ENCODE measurements at places on chromosomes 4 and X.
A peak's percentile ranks its signal among the peaks of the same experiment; 100 is the strongest.

DNA sequence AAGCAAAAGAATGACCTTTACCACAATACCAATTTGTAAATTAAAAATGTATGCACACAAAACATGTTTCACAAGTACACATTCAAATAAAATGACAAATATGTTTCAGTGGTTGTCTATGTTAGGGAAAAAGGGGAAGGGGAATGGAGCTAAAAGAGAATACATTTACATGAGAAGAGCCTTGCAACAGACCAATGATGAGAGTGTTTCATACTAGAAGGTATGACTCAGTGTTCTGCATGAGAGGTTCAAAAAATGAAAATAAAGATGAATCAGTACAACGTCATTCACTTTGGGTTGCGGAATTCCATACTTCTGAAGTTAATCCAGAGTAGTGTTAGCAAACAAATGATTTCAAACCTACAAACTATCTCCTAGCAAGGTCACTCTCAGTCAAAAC, 51.7 kb downstream of the RPGR start:
- no peak for DNase-seq

GRCh38 chr4:98204236-98204553, 57.0 kb upstream of the RAP1GDS1 start:
- DNase-seq: no peak

GRCh38 chr4:183445097-183445428, 627 bp downstream of the CDKN2AIP start:
- no peak for DNase-seq

DNA sequence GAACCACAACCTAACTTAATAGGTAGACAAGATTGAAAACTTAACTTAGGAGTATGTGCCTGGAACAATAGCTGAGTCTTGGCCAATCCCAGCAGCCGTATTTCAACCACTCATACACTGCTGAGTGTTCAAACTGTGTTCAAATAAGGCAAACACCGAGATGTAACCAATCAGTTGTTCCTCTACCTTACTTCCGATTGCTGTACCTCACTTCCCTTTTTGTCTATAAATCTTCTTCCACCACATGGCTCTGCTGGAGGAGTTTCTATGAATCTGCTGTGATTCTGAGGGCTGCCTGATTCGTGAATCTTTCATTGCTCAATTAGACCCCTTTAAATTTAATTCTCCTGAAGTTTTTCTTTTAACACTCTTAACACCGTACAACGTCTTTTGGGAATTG, 108.0 kb downstream of the ANAPC4 start:
- DNase-seq: no peak

- DNase-seq: no peak
Measured at GRCh38 chr4:147610686-147611085, 6.5 kb upstream of the TMEM184C start.

DNA sequence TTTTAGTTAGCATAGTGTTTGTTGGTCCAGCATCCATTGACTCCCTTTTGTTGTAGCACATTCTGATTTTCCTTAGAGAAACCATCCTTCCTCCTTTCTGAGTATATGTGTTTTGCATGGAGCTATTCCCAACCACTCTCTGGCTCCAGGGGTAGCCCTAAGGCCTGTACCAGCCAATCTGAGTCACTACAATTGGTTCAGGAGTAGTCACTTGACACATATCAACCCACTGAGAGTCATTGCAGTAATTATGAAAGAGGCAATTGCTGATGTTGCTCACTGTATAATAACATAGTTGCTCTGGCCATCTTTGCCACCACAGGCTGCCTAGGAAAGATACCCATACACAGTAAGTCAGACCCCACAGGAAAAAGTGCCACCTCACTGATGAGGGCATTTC, 71.2 kb upstream of the GRID2 start:
- DNase-seq: no peak

GRCh38 chr4:113905301-113905700, 74.1 kb downstream of the ARSJ start:
- no peak for DNase-seq

DNA sequence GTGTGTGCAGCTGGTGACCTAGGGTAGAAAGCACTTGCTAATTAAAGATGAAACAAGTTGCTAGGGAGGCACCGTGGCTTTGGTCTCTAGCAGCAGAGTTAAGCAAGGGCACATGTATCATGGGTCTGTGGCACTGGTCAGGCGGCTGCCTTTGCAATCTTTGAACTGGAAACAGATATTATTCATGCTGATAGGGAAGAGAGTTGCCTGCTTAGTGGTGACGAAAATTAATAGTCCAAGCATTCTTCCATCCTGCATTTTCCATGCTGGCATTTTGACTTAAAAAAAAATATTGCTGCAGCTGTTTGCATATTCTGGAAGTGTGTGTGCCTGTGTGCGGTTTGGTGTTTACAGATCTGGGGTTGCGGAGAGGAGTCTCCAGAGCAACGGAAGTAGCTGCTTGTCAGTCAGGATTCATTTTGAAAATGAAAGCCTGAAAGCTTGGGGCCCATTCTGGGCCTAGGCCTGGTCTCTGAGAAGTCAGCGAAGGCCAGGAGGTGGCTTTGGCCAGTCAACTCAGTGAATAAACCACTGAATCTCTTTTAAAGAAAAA, 2.3 kb upstream of the SOWAHD start:
- no peak for DNase-seq

DNA sequence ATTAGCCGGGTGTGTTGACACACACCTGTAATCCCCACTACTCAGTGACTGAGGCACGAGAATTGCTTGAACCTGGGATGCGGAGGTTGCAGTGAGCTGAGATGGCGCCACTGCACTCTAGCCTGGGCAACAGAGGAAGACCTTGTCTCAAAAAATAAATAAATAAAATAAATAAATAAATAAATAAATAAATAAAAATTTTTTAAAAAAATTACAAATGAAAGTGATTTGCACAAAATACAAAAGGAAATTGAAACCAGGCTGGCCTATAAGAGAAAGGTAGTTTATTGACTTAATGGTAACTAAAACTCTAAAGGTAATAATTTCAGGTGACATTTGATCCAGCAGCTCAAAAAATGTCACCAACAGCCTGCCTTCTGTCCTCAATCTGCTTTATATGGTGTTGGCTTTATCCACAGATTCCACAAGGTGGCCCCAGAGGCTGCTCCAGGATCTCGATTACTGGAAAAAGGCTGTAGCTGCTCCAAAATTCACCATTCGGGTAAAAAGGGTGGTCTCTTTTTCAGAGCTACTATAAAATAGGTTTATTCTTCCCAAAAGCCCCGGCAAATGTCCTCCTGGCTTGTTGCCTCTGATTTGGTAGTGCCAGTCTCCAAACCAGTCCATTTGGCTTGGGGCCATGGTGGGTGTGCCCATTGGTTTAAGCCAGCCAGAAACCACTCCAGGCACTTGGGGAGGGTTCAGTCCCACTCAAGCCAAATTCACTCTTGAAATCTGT, 61.4 kb upstream of the TRIM2 start:
- DNase-seq: peak; percentile 33

DNA sequence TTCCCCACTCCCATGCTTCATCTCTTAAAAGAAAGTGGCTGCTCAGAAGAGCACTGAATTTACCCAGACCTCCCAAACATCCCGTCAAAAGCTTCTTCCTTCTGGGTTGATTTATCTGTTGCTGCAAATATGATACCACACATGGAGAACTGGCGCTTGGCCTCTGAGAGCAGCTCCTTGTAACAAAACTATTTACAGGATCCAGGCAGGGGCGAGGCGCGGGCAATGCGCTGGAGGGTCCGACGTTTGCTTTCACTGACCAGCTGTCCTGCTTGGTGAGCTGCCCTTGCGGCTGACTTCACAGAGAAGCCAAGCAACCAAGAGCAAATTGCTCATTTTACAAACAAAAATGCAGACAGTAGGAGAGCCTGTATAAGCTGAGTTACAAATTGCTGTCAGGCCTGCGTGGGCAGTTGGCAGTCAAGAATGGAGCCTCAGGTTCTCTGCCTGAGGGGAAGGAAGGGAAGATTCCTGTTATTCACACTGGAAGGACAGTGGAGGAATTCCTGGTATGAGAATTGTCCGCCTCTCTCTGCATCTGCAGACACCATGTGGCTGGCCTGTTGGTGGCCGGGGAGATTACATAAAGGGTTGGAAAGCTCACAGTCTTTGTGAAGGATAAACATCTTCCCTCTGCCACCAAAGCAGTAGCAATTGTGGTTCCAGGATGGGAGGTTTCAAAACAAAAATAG, 192.2 kb upstream of the LEF1 start:
- DNase-seq: no peak

DNA sequence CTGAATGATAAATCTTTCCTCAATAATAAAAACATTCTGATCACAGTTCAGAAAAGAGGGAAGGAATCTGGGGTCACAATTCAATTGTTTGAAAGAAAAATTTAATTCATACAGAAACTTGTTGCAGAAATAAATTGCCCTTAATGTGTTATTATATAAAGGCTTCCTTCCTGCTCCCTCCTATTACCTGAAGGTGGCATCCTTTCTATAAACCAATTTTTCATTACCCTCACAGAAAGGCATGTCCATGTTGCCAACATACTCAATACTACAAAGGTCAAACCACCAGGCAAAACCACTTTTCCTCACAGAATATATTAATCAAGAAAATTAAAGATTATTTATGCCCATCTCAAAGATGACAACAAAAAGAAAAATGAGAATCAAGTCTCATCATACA, 194.3 kb upstream of the CT83 start:
- DNase-seq: no peak

DNA sequence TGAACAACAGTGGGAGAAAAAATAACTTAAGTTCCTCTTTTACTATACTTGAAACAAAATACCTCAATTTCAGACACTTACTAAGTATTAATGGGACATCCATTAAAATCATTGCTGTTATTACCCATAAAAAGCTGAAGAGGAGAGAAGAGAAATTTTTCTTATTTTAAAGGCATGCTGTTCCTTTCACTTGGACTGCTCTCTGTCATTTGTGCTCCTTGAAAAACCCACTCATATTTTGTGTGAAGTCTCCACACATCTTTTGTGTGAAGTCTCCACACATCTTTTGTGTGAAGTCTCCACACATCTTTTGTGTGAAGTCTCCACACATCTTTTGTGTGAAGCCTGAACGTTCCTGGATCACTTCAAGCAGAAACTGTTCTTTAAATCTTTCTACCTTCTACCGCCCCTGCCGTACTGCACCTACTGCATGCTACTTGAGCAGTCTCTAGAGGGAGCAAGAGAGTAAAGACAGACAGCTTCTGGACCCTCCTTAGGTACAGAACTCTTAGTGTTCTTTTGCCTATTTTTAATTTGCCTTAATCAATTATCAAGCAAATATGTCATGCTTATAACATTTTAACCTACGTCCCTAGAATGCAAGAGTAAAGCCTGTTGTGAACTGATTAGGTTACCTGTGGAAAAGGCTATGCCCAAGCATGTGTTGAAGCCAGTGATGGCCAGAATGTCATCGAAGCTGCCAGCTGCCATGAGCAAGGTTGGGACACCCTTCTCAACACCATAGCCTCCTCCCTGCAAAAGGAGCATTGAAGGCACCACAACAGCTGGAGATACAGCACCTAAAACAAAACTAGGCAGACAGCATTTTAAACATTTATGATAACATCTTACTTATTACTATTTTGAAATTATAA, 27.1 kb upstream of the SLC9B1 start:
- no peak for DNase-seq

DNA sequence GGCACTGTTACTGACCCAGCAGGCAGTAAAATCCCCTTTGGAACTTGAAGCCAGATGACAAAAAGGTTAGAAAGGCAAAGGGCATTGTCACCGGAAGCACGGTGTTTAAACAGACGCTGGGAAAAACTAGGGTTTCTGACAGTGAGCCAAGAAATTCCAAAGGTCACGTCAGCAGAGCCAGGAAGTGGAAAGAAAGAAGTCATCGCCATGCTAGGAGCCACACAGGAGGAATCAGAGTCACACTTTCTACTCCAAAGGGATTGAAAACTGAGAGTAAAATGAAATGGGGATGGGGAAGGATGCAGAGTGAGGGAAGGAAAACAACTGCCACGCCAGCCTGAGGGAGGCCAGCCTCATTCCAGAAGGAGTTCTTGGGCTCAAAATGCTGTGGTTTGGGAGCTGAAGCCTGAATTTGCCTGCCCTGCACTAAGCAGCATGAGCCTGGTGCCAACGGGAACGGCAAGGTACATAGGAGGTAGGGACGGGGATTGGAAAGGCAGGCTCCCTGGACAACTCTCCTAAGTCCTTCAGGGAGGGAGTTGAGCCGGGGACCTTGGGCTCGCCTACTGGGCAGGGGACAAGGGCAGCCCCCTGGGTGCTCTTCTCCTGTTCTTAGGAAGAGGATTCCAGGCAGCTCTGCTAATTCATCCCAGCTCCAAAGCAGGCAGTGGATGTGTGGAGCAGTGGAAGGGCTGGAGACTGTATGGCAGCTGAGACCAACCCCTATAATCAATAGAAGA, 66.8 kb downstream of the SOWAHB start:
- DNase-seq: no peak
